ENCODE measurements at places on chromosomes 6 and 20.

GRCh38 chr6:26199773-26200764 lies 112.8 kb downstream of the HFE start:
- DNase-seq: no peak

DNA sequence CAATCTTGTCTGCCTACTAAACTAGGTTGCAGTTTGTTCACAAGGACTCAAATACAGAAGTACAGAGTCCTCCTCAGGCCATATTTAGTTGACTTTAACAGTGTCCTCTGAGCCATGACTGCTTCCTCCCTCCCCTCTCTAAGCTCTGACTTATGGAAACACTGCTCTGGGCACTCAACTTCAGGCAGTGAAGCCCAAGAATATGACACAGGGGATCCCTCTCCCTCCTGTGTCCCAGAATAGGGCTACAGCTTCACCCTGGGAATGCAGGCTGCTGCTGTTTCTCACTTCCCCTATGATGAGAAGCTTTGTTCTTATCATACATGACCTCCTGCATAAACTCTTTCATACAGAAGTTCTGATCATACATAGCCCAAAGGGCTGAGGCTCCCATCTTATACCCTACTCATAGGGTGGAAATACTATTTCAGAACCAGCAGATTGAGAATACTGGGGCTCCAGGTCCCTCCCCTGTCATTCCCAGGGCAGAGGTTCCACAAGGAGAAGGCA lies 97.3 kb upstream of the UST start:
- DNase-seq: no peak

- no peak for DNase-seq
Measured at GRCh38 chr6:106048336-106048735, 37.8 kb upstream of the PRDM1 start.

- DNase-seq: no peak
Measured at GRCh38 chr20:35297155-35297554, 4.9 kb upstream of the FAM83C start.

DNA sequence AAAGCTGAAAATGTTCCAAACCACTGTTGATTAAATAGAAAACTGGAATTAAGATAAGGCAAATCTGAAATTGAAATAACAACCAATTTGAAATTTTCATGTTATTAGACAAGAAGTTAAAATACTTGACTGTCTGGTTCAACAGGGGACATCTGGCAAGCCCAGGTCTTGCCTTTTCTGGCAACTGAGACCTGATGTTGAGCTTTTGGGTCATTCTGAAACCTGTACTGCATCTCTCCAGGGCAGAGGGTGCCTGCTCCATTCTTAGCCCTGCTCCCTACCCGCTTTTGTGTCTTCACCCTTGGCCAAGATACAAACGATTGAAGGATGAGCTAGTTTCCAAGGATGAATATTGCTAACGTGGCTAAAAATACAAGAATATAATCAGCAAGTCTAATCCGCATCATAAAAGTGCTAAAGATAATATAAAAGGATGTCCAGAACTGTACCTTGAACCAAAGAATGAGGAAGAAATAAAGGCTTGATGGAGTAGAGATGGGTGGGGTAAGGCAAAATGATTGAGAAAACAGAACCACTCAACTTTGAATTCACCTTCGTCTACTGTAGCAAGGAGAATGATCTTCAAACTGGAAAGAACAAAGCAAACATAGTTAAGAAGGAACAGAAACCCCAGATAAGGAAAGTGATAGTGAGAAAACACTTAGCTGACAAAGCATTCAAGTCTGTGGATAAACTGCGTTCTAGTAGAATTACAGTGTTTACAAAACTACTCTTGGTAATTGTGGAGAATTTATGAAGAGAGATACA lies 109.8 kb upstream of the MAN1A1 start:
- no peak for DNase-seq

- DNase-seq: no peak
Measured at GRCh38 chr6:14862845-14863244, 383.0 kb upstream of the JARID2 start.

- DNase-seq: no peak
Measured at GRCh38 chr20:34322267-34323105, 19.3 kb upstream of the AHCY start.

DNA sequence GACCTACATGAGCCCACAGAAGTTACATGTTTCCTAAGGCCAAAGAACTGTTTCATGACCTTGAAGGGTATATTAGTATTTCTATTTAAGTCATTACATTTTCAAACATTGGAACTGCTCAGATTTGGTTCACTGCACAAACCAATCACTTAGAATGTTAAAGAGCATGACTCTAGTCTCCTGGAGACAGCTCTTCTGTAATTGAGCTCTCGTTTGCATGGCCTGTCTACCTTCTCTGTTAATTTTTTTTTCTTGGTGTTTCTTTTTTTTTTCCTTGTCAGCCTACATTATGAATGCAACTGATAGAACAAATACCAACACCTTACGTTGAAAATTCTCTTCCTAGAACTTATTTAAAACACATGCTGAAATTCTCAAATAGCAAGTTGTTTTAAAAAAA lies 860.2 kb upstream of the MAP3K7 start:
- DNase-seq: no peak

GRCh38 chr20:38680500-38681306 lies 43.6 kb upstream of the SLC32A1 start:
- DNase-seq: no peak

GRCh38 chr6:45421709-45422502 lies 44.2 kb upstream of the SUPT3H start:
- no peak for DNase-seq

DNA sequence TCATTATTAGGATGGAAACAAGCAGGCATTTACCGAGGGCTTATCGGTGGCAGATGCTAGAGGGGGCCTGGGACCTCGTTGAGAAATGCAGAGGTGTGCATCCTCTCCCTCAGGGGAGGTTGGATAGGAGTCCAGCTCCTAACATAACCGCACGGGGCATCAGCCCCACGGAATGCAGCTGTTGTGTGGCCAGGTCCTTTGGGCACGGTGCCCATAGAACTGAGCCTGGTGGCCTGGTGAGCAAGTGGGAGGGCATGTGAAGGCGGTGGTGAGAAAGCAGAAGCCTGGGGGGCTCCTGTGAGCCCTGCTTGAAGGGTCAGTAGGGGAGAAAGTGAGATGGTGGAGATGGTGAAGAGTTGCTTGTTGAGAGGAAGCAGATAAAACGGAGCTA lies 143.7 kb downstream of the CDH26 start:
- no peak for DNase-seq
